ENCODE measurements at places on chromosomes 12 and 14. TPM values are rescaled to one million over a fixed set of nuclear protein-coding genes. Genes with fewer than 3 reads are reported as not detected.

Gene DTX1
- 11.5 TPM for polyA plus RNA-seq

Gene ADCY4
- not detected for polyA plus RNA-seq

Gene SLC10A1
- not detected for polyA plus RNA-seq

Gene KRT4
- polyA plus RNA-seq: not detected

Gene TAS2R42
- polyA plus RNA-seq: not detected

Gene KRT2
- not detected for polyA plus RNA-seq

Gene PROX2
- not detected for polyA plus RNA-seq

Gene DNAI7
- not detected for polyA plus RNA-seq

Gene KLRC2
- not detected for polyA plus RNA-seq

Gene IGF1
- polyA plus RNA-seq: not detected

GRCh38 chr14:68650404-68650994 is 142.4 kb downstream of the ZFP36L1 start:
- peaks cover 37% of the 10 kb centered on the region for H3K4me1 ChIP-seq
- H3K36me3 ChIP-seq: peaks cover 18% of the 10 kb centered on the region
- no peak overlapping the region for H3K4me3 ChIP-seq
- no peak for DNase-seq
- peak overlapping the region; percentile 43 for H3K27ac ChIP-seq
- no peaks in the 10 kb centered on the region for H3K27me3 ChIP-seq

- peak; percentile 24 for DNase-seq
- H3K4me3 ChIP-seq: no peak within 1 kb of the TSS
Measured at GRCh38 chr12:71938728-71939385, at the start of gene TPH2. TPH2 (plus strand) TSS chr12:71938845; CDS start chr12:71938987, 142 bp downstream.

DNA sequence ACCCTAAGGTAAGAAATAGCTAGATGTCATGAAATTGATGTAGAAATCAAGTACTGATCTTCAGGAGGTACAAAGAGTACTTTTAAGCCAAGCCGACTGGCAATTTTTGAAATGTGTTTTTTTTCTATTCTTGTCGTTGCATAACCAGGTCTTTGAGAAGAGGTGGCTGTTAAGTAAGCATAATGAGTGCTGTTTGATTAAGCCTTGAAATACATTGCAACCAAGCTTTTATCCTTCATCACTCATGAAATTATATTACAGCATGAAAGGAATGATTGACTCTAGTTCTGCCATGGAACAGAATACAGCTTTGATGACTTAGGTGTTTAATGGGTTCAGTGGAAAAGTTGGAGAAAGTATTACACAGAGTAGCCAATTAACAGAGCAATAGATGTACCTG is 1720.2 kb upstream of the SEL1L start:
- no peaks in the 10 kb centered on the region for H3K4me1 ChIP-seq
- no peak overlapping the region for H3K4me3 ChIP-seq
- no peak for DNase-seq

DNA sequence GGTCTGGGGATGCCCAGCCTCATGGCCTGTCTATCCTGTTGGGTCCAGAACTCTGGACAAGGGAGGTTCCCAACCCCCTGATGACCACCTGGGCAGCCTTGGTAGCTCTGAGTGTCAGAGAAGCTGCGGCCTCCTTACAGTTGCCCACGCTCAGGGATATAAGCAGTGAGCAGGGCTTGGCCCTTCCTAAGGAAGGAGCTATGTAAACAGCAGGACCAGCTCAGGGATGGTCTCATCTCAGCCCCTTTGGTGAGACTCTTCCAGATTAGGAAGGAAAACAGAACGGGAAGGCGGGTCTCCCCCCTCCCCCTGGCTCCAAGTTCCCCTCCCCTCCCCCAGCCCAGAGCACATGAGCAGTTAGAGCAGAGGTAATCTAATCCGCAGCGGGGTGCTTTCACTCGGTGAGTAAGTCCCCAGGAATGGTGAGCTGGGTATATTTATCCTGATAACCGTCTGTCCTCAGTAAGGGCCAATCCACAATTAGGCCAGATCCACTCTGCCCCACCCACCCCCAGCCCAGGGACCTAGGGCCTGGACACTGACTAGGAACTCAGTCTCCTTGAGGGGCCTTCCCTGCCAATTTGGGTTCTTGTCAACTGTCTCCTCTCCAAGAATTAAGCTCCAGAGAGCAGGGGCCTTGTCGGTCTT is 29.5 kb upstream of the RPLP0 start:
- no peaks in the 10 kb centered on the region for H3K36me3 ChIP-seq
- H3K4me3 ChIP-seq: no peak overlapping the region
- no peak overlapping the region for H3K27ac ChIP-seq
- DNase-seq: no peak

DNA sequence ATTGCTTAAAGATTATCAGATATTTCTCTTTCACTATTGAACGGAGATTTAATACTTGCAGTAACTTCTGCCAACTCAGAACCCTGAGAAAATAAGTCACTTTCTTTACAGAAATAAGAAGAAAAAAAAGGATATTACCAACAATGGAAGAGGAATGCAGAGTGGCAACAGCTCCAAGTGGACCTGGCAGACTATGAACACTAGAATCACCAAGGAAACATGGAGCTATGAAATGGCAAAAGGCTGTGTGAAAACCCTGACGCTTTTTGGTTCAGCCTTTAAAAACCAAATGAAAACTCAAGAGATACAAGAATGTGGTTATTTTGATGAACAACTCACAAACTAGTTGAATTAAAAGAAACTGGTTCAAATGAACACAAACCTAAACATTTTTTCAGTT is 17.7 kb downstream of the DTD2 start:
- DNase-seq: no peak
- H3K36me3 ChIP-seq: no peaks in the 10 kb centered on the region
- H3K4me3 ChIP-seq: no peak overlapping the region
- no peak overlapping the region for H3K27ac ChIP-seq
- H3K27me3 ChIP-seq: no peaks in the 10 kb centered on the region

DNA sequence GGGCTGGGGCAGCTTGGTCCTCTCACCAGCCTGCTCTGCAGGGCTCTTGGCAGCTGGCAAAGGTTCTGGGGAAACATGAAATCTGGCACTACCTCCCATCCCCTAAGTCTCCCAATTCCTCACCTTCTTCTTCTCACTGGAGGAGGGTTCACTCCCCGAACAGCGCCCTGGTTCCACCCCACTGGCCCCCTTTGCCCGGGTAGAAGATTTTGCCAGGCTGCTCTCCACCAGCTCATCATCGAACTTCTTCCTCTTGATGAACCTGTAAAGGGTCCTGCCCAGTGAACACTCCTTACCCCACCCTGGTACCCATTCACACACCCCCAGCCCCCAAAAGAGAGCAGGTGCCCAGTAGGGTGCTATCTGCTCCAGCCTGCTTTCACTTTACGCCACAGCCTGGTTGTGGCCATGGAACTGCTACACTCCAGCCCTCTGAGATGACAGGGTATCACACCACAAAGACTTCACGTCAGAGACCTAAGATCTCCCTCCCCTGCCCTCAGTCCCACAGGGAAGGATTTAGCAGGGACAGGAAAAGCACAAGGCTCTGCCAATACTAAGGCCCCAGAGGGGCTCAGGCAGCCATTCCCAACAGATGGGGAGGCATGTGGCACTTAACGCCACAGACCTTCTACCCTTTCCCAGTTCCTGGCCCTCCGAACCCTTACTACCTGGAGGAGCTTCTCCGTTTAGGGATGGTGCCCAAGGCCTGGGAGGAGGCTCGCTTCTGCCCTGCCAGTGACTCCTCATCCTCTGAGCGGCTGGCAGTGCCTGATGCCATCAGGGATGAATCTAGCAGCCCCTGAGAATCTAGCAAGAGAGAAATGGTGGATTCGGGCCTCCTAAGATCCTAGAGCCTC is 2.3 kb downstream of the MCRS1 start:
- H3K4me3 ChIP-seq: peak overlapping the region; percentile 66
- DNase-seq: no peak

GRCh38 chr12:58540480-58541299 is 379.6 kb downstream of the LRIG3 start:
- no peak for DNase-seq
- no peak overlapping the region for H3K4me3 ChIP-seq
- H3K27me3 ChIP-seq: peaks cover 12% of the 10 kb centered on the region
- no peaks in the 10 kb centered on the region for H3K36me3 ChIP-seq
- H3K4me1 ChIP-seq: no peaks in the 10 kb centered on the region
- no peak overlapping the region for H3K27ac ChIP-seq

DNA sequence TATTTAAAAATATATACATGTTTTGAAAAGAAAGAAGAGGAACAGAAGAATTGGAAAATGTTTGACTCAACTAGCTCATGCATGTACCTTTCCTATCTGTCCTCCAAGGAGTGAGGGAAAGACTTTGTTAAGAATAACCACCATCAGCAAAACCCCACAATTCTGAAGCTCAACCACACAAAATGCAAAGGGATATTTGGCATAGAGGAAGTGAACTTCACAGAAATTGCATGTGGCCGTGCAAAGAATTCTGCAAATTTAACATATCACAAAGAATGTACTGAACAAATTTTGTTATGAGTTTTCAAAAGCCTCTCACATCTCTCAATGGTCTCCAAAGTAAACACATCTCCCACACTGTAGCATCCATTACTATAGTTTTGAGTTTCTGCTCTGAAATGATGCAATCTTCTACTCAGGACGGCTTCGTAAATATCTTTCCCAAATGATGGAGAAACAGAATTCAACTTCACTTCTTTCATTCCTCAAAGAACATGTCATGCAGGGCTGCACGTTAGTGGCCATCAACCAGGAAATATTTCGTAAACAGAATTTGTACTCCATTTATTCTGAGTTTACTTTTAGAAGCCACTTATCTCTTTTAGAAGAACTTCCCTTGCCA is 17.6 kb downstream of the DUSP6 start:
- no peak overlapping the region for H3K27ac ChIP-seq
- H3K27me3 ChIP-seq: no peaks in the 10 kb centered on the region
- H3K4me3 ChIP-seq: no peak overlapping the region

GRCh38 chr12:47249082-47249481 is 169.3 kb upstream of the AMIGO2 start:
- H3K4me1 ChIP-seq: peaks cover 3% of the 10 kb centered on the region
- no peaks in the 10 kb centered on the region for H3K27me3 ChIP-seq
- H3K36me3 ChIP-seq: peaks cover 13% of the 10 kb centered on the region

- H3K27ac ChIP-seq: peak overlapping the region; percentile 95
- DNase-seq: no peak
- H3K27me3 ChIP-seq: no peaks in the 10 kb centered on the region
- H3K4me3 ChIP-seq: peak overlapping the region; percentile 31
Measured at GRCh38 chr12:51219322-51219721, 1.5 kb upstream of the POU6F1 start.

- peaks cover 36% of the 10 kb centered on the region for H3K36me3 ChIP-seq
- no peak overlapping the region for H3K27ac ChIP-seq
- DNase-seq: no peak
- H3K4me3 ChIP-seq: no peak overlapping the region
Measured at GRCh38 chr14:75793806-75794205, 132.8 kb downstream of the TTLL5 start.
